ENCODE measurements at places on chromosomes 16 and 17. TPM values are rescaled to one million over a fixed set of nuclear protein-coding genes. Genes with fewer than 3 reads are reported as not detected.

- no peak for DNase-seq
Measured at GRCh38 chr17:39602533-39603303, 5.0 kb downstream of the NEUROD2 start.

Gene EVPLL
- total RNA-seq: not detected

Gene CWC25
- total RNA-seq: 16.1 TPM

GRCh38 chr17:49971848-49972485 is 3.0 kb downstream of the DLX4 start:
- DNase-seq: no peak

- DNase-seq: peak; percentile 97
Measured at GRCh38 chr17:45319239-45319703, 2.5 kb upstream of the MAP3K14 start.

Gene SOST
- 0.24 TPM for total RNA-seq

DNA sequence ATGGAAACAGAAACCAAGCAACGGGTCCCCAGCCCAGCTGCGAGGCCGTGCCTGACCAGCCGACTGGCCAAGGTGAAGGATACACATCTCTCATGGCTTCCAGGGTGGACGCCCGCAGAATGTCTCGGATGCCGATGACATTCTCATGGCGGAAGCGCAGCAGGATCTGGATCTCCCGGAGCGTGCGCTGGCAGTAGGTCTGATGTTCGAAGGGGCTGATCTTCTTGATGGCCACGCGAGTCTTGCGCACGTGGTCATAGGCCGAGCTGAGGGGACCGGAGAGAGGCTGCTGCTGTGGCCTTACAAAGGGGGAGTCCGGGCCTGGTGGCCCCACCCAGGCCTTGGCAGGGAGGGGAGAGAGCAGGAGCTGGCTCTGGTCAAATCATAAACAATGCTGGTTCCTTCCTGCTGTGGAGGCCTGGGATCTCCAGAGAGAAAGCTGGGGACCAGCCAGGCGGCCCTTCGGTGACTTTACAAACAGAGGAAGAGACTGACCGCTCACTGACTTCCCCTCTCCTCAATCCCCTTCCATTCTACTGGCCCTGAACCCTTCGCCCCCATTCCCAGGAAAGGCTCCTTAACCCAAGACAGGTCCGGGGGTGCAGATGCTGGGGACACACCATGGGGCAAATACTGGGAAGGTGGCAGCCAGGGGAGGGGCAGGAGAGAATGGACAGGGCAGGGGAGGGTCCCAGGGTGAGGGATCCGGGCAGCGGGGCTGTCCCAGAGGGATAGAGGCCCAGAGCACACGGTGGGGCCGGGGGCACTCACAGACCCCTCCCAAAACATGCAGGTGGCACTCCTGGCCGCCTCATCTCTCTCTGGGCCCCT is 1.1 kb downstream of the MAPK3 start:
- no peak for DNase-seq

- DNase-seq: peak; percentile 57
Measured at GRCh38 chr16:4283939-4284338, 11.1 kb upstream of the TFAP4 start.

DNA sequence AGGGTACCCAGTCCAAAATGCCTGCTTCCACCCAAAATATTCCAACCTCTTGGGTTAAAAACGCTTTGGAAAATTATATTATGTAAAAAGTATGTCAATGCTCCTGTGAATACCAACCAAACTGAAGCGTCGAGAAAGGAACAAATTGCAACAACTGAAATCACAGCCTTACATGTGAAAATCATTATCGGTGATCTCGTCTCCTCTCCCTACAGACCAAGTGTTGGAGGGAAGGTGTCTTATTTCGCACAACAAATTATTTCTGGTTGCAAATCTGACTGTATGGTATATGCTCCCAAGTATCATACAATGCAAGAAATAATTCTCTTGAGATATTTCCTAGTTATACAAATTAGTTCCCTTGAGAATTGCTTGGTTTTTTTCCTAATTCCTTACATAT is 89.3 kb upstream of the CDYL2 start:
- DNase-seq: no peak

DNA sequence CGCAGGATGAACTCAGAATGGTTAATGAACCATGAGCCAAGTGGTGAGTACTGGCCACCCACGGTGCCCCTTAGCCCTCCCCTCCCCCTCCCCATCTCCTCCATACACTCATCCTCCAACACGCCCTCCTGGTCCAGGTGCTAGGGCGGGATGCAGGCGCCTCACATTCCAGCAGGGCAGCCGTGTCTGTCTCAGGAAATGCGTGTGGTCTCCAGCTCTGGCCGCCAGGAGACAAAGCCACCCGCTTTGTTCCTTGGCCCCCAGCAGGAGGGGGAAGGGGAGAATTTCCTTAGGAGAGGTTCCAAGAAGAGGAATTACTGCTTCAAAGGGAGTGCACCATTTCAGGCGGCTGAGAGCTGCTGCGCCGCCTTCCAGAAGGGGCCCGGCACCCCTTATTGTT is 29.7 kb upstream of the RMI2 start:
- DNase-seq: peak; percentile 95

GRCh38 chr17:34623856-34624766 is 44.7 kb downstream of the TMEM132E start:
- no peak for DNase-seq

DNA sequence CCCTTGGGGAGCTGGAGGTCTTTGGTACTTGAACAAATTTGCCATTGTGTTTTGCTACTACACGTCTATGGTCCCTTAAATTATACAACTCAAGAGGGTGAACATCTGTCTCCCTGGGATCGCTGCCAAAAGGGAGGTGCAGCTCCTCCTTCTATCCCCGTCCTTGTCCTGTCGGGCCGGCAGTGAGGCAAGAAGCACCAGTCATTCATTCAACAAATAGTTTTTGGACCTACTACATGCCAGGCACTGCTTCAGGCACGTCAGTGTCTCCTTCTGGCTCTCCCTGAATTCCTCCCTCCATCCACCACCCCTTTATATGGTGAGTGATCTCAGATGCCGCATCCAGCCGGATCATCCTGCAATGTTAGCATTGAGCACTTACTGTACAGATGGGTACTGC is 2.2 kb upstream of the RPL38 start:
- no peak for DNase-seq

Gene KRTAP4-1
- 0.26 TPM for total RNA-seq
